RCC 7860 (cell line): ENCODE measurements at places on chromosomes 2 and 18.

GRCh38 chr18:77360315-77361190 is 110.9 kb downstream of the GALR1 start:
- DNase-seq = no peak

DNA sequence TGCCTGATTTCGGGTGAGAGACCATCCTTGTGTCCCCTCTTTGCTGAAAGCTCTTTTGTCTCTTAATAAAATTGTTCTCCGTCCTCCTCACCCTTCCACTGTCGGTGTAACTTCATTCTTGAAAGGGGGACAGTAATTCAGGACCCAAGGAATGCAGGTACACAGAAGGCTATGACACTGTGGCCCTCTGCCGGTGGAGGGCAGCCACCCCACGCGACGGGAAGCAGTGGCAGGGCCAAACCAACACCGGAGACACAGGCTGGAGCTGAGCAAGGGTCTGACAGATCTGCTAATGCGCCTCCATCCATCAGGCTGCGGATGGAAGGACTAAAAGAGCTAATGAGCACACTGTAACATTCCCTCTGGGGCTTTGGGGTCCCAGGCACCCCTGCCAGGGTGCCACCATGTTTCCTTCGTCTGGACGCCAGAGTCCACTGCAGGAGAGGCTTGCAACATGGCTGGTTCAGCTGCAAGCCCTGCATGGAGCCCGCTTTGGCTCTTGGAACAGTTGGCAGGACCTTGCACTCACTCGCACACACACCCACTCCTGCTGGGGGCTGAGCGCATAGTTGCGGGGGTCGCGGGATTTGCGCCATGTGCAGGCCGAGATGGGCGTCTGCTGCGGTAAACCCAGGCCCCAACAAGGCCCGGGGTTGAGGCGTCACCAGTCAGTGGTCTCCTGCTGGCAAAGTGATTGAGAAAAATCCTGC is 544.1 kb upstream of the CDH7 start:
- no peak for DNase-seq

DNA sequence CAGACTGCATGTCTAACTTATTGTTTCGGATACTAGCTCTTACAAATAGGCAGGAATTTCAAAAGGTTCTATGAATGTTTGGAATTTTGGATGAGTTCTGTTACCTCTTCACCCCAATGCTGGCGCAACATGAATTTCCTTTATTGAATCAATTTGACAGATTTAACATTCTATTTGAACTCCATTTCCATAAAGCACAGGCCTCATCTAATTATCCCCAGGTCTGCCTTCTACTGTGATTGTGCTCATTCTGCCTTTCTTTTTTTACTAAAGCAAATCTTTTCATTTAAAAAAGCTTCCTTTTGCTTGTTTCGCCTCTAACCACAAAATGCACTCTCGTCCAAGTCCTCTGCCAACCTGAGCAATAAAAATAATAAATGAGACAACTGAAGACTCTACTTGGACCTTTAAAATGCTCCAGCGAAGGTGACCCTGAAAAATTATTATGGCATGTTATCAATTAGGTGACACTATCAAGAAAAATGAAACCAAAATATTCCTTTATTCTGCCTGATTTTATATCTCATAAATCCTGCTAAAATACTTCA is 922.9 kb upstream of the FSHR start:
- DNase-seq = no peak

GRCh38 chr2:178280244-178280852 is 86.0 kb downstream of the OSBPL6 start:
- DNase-seq = peak; percentile 33

DNA sequence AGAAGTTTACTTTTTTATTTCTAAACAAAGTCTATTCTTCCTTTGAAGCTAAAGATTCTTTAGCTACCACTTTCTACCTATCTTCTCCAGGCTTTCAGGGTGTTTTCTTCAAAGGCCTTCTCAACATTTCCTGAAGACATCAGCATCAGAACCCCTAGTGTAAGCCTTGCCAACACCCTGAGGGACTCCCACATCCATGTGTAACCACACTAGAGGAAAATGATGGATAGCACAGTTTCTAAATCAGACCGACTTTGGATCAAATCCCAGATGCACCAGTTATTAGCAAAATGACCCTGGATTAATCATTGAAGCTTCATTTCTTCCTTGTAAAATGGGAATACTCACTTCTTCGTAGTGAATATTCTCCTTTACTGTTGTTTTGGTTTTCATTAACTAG is 4.7 kb upstream of the TTN start:
- no peak for DNase-seq

GRCh38 chr2:237627441-237628246 is at the start of gene LRRFIP1:
Gene LRRFIP1, plus strand, starts transcription at chr2:237627587. Its CDS starts 58 bp downstream, at chr2:237627645.
- DNase-seq = no peak

DNA sequence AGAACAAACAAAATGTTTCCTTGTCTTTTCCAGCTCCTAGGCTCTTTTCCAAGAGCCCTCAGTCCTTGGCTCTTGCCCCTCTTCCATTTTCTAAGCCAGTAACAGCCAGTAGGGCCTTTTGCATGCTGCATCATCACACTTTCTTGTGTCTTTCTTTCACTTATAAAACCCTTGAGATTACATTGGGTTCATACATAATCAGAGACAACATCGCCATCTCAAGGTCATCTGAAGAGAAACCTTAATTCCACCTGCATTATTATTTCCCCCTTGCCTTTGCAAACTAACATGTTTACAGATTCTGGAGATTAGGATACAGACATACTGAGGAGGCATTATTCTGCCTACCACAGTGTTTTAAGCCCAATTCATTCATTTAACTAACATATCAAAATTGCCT is 697.3 kb downstream of the TRIB2 start:
- no peak for DNase-seq

- no peak for DNase-seq
Observed at GRCh38 chr2:154477319-154477718, 221.2 kb upstream of the KCNJ3 start.

GRCh38 chr18:77590943-77591515 is 341.4 kb downstream of the GALR1 start:
- no peak for DNase-seq

DNA sequence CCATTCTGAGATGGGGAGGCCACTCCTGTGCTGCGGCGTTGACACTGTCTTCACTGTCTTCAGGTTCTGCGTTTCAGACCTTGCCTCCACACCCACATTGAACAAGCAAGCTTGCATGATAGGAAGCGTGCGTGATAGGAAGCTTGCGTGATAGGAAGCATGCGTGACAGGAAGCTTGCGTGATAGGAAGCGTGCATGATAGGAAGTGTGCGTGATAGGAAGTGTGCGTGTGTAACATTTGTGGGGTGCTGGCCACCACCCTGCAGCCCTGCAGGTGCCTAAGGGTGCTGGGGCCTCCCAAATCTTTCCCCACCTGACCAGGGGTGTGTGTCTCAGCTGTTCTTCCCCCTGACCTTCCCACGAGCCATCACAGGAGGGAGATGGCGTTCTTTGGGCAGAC is 25.3 kb downstream of the TSHZ1 start:
- DNase-seq = no peak

DNA sequence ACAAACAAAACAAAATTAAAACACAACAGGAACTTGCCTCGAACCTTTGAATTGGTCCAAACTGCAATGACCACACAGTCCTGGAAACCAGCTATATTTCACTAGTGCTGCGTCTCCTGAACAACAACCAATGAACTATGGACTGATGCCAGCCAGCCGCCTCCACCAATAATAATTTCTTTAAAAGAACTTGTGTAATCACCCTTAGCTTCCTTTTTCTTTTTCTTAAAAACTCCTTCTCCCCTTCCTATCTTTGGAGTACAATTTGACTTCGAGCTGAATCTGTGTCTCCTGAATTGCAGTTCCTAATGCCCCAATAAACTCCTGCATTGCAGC is 1.6 kb upstream of the CXXC1 start:
- no peak for DNase-seq

DNA sequence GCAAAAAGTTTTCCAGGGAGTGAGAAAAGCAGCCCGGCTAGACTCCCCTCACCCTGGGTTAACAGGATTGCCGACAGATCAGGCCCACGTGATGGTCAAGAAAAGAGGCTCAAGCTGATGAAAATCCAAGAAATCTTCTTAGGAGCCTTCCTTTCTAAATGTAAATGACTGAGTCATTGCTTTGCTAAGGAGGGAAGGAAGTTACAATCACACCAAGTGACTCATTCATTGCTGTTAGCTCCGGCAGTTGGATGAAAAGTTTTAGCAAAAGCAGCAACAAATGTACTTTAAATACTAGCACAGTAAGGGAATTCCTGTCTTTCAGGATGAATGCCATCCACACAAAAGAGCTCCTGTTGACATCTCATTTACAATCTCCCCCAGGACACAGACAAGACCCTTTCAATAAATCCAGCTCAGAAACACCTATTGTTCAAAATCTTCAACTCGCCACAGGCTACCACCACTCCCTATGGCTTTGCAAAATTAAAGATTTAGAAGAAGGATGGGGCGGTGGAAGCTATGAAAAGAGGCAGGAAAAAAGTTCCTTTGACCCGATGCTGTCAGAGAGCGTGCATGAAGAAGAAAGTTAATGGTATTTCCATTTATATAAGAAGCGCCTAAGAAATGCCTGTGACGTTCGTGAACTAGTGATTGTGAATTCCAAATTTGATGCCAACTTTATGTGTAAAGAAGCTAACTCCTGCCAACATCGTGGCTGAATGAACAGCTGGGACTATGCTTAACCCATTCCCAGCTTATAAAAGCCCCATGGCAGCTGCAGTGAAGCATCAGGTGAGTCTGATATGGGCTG is 153.7 kb downstream of the TGIF1 start:
- peak; percentile 95 for DNase-seq

- no peak for DNase-seq
Observed at GRCh38 chr2:54370405-54371104, 85.6 kb upstream of the SPTBN1 start.

DNA sequence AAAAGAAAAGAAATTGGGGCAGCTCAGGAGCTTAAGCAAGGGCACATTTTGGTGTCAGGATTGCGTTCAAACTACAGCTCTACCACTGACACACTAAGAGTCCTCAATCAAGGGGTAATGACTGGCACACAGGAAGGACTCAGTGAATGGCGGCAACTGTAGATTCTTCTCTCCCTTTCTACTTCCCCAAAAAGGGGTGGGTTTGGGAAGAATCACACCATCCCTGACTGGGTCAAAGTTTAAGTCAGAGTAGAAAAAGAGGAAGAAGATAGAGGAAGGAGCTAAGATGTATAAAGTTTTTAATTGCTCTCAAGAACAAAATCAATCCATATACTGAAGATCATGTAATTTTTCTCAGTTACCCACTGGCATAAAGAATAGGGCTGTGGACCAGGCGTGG is 2.6 kb downstream of the NLRC4 start:
- no peak for DNase-seq

DNA sequence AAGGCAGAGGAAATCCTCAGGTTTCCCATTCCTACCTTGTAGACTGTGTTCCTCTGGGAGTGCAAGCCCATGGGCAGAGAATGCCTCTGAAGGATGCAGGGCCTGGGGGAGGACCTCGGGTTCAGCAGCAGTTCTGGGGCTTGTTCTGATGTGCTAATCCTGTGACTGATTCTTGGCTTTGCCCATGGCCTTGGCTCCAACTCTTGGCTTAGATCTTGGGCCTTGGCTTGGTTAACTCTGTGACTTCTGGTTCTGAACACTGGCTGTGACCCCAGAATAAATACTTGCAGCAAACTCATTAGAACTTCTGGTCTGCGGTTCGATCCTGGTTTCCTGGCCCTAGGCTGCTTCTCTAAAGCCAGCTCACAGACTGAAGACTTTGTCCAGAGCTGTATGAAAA is 366.9 kb upstream of the ZEB2 start:
- DNase-seq = no peak

DNA sequence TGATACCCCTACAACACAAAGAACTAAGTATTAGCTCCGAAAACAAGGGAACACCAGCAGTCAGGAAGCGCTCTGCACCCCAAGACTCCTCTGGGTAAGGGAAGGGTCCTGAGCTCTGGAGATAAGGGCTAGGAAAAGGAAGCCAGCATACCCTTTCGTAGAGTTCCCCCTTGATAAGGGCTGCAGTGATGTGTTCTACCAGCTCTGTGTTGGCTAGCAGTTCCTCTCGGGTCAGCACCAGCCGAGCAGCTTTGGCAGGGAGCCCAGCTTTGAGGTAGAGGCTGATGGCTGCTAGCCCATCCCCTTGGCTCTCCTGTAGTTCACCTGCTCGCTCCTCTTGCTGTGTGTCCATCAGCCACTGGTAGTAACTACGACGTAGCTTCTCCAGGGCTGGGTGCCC is 18.9 kb downstream of the KRTCAP3 start:
- no peak for DNase-seq

DNA sequence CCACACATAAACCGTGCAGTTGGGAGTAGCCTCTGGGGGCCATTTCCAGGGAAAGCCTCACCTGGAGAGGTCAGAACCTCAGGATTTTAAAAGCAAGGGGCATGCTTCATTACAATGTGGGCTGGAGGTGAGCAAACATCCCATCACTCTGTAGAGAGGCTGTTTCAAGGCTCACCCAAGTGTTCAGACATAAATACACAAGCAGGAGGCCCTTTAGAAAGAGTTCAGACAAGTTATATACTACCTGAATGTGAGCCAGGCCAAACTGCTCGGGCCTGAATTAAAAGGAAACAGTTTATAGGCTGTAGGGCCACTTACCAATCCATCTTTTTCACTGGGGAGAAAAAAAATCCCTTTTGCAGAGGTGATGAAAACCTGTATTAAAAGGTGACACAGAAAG is 540.0 kb upstream of the ZEB2 start:
- no peak for DNase-seq
